ENCODE measurements at places on chromosomes 16 and 17.

- DNase-seq, result no peak
Measured at GRCh38 chr17:55965051-55965450, 188.2 kb upstream of the ANKFN1 start.

DNA sequence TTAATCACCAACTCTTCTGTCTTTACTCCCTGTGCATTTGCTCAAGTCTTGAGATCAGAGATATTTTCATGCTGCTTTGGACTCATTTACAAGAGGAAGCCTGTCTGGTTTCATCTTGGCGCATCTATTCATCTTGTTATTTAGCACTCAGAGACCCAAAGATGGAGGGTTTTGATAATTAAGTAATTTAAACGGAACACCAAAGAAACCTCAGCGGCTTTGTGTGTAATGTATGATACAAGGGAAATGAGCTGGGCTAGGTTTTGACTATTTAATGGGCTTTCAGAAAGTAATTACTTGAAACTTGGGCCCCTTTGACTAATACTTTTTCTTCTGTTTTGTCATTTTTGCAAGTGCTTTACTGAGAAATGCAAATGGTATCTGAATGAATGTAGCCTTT is 66.2 kb upstream of the CACNG3 start:
- no peak for DNase-seq

GRCh38 chr16:23857256-23857880 is 21.6 kb downstream of the PRKCB start:
- no peak for DNase-seq

DNA sequence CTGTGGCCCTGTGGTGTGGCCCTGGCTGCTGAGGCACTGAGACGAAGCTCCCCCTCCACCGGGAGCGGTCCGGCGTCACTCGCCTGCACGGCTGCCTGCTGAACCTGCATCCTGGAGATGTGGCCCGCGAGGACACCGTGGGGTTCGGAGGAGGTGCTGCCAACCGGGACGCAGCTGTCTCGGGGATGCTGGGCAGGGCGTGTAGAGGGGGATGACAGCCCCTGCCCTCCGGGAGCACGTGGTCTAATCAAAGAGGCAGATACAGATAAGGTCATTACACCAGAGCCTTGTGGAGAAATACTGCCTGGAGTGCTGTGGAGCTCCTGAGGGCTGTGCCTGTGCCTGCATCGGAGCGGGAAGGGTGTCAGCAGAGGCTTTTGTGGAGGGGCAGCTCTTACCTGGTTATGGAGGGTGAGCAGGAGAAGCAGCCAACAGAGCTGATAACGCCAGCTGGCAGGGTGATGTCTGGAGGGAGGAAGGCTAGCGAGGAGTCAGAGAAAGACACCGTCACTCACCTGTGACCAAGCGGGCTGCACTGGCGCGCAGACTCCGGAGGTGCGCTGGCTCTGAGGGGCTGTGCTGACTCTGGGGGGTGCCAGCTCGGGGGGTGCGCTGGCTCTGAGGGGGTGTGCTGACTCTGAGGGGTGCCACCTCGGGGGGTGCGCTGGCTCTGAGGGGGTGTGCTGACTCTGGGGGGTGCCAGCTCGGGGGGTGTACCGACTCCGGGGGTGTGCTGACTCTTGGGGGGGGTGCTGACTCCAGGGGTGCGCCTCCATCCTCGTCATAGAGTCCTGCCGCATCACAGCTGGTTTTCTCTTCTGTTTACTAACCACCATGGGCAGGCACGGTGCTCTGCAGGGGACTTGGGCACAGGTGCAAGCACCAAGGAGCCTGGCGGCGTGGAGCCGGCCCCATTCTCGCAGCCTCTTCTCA is 104.7 kb upstream of the CHMP6 start:
- DNase-seq, result no peak

DNA sequence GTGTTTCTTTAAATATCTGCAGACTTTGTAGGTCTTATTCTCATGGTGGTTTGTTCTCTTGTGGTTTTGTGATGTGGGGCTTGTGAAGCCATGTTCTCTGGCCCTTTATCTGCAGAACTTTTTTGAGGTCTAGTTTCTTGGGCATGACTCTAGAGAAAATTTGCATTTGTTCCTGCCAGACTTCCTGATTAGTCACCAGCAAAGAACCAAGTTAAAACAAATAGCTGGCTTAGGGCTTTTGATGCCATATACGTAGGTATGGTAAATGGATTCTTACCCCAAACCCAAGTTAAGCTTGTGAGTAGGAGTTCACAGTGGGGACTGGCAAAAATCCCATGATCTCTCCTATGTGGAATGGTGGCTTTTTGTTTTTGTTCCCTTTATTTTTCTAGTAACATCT is 68.7 kb upstream of the IRX3 start:
- no peak for DNase-seq

DNA sequence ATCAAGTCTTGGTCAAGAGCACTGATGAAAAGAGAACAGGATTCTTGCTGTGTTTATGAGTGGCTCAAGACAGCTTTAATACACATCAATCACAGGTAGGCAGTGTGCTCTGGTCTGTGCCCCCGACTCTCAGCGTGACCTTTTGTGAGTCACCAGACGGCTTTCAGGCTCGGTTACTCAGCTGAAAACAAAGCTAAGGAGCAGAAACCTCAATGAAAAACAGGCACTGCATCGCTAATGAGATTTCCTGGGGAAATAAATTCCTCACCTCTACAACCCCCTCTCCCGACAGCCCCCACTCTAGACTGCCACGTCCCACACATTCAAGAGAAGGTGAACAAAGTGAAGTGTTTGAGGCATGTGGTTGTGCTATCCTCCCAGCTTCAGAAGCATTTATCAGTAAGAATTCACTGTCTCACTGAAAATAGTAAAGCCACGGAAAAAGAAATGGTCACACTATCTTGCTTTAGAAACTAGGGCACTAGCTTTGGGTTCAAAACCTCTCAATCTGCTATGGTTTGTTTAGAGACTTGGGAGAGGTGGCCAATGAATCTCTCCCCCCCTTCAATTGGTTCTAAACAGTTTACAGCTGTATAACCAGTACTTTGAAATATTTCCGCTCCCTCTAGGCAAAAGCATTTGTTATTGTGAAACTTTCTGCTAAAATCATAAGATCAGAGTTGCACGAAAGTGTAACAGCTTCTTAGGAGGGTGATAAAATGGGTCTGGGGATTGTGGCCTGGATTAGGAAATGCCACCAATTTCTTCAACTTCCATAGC is 199.5 kb upstream of the PMFBP1 start:
- no peak for DNase-seq

- DNase-seq, result no peak
Measured at GRCh38 chr16:23207485-23207884, 24.9 kb downstream of the SCNN1G start.
